ENCODE measurements at places on chromosomes 6 and 20.
A peak's percentile ranks its signal among the peaks of the same experiment; 100 is the strongest.

GRCh38 chr6:153616506-153616905 lies 422.5 kb upstream of the OPRM1 start:
- no peak for DNase-seq

- no peak for DNase-seq
Measured at GRCh38 chr20:44684047-44684967, 30.9 kb upstream of the CCN5 start.

GRCh38 chr6:122548281-122548680 lies 61.9 kb upstream of the PKIB start:
- no peak for DNase-seq

- peak; percentile 95 for DNase-seq
Measured at GRCh38 chr6:166488076-166488685, 98.3 kb downstream of the RAMACL start.

DNA sequence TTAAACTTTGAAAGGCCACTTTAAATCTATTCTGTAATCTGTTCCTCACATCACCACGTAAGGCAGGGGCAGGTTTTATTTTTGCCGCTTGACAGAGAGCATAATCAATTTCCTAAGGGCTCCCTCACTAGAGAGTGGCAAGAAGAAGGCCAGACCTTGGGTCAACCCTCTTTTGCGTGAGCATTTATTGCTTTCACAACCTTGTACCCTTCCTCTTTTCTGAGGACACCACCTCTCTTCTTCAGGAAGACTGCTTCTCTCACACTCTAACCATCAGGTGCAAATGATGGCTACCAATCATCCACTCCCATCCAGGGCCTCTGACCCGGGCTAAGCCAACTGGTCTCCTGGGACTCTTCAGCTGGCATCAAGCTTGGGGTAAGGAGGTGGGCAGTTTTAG lies 25.2 kb upstream of the QKI start:
- no peak for DNase-seq

GRCh38 chr20:19392344-19393130 lies 180.1 kb downstream of the SLC24A3 start:
- no peak for DNase-seq

- DNase-seq: no peak
Measured at GRCh38 chr6:136921381-136921935, 643 bp upstream of the SLC35D3 start.

- DNase-seq: no peak
Measured at GRCh38 chr6:160028487-160029275, 59.8 kb downstream of the IGF2R start.

- no peak for DNase-seq
Measured at GRCh38 chr6:131658287-131658686, 21.2 kb downstream of the ENPP3 start.

DNA sequence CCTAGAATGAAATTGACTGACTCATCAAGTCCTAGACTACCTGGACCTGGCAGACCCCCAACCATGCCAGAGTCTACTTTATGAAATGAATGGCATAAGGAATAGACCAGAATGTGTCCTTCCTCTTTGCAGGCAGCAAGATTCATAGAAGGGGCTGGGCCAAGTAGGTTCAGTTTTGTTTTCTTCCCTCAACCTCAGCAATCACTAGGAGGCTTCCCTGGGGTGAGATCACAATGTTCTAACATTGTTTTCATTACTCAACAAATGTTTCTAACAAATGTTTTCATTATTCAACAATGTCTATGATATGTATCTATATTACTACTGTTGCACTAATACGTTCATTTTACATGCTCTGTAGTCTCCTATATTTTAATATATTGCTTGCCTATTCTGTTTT lies 8.4 kb upstream of the FAM162B start:
- DNase-seq: no peak

- DNase-seq: no peak
Measured at GRCh38 chr6:115544765-115545671, 515.7 kb downstream of the FRK start.

DNA sequence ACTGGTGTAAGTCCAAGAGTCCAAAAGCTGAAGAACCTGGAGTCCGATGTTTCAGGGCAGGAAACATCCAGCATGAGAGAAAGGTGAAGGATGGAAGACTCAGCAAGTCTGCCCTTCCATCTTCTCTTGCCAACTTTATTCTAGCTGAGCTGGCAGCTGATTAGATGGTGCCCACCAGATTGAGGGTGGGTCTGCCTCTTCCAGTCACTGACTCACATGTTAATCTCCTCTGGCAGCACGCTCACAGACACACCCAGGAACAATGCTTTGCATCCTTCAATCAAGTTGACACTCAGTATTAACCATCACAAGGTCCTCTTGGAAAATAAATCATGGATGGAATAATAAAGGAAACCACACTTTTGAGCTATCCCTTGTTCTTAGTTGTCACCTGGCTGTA lies 121.2 kb downstream of the MAP3K7 start:
- no peak for DNase-seq

- DNase-seq: peak; percentile 13
Measured at GRCh38 chr20:21719592-21720214, 14.2 kb downstream of the PAX1 start.

- DNase-seq: no peak
Measured at GRCh38 chr6:84556541-84557335, 207.7 kb downstream of the TBX18 start.

- no peak for DNase-seq
Measured at GRCh38 chr6:150567823-150568383, 31.8 kb upstream of the PLEKHG1 start.

- DNase-seq: no peak
Measured at GRCh38 chr6:91155129-91155785, 568.4 kb upstream of the MAP3K7 start.

GRCh38 chr20:3847429-3847940 lies 851 bp downstream of the MAVS start:
- DNase-seq: no peak

DNA sequence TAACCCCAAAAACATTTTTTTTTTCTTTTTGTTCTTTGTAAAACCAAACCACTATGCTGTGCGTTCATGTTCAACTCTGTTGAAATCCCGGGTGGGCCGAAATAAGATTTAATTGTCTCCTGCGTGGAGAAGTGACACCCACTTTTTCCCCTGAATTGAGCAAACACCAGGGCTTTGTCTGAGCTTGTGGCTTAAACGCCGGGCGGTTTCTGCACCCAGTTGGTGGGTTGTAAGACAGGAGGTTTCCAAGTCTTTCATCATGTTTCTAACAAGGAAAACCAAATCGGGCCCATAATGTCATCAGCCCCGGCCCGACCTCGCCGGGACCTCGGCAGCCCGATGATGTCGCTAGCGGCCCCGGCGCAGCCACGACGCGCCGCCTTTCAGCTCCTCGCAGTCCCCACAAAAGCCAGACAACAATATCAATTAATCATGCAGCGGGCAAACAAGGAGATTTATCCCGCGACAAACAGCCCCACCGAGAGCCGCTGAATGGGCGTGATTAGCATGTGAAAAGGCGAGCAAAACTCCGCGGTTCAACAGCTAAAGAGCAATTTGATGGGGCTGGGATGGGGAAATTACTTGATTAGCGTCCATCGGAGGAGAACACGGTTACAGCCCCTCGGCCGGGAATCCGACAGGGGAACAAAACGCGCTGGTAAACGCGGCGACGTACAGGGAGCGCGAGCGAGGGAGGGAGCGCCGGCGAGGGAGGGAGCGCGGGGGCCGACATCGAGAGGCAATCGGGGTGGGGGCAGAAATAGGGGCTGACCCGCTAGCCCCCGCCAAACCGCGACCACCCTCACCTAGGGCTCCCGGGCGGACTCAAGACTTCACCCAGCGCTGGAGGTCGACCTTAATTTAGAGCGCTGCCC lies 5.3 kb downstream of the LINC00237 start:
- no peak for DNase-seq

GRCh38 chr6:4347877-4348276 lies 212.5 kb upstream of the ECI2 start:
- DNase-seq: no peak

DNA sequence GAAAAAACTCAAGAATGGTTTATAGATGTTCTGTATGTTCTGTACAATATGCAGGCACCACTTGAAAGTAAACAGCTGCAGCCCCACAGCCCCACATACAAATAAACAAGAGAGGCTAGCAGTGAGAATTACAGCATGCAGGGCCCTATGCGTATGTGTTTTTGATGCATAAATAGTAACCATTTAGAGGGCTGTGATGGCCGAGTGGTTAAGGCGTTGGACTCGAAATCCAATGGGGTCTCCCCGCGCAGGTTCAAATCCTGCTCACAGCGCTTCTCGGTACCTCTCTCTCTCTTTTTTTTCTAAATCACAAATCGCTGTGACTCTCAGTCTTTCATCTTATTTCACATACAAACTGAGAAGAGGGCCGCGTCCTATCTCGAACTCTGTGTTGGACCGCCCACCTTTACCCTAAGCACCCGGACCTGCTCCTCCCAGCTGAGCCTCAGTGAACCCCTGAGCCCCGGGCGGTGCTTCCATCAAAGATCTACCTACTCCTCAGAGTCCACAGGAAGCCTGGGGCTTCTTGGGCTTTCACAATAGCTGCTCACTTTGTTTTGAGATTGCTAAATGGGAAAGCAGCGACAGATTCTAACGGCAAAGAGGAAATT lies 37.7 kb upstream of the PRSS16 start:
- no peak for DNase-seq

- no peak for DNase-seq
Measured at GRCh38 chr6:149628875-149629510, 19.5 kb downstream of the KATNA1 start.

DNA sequence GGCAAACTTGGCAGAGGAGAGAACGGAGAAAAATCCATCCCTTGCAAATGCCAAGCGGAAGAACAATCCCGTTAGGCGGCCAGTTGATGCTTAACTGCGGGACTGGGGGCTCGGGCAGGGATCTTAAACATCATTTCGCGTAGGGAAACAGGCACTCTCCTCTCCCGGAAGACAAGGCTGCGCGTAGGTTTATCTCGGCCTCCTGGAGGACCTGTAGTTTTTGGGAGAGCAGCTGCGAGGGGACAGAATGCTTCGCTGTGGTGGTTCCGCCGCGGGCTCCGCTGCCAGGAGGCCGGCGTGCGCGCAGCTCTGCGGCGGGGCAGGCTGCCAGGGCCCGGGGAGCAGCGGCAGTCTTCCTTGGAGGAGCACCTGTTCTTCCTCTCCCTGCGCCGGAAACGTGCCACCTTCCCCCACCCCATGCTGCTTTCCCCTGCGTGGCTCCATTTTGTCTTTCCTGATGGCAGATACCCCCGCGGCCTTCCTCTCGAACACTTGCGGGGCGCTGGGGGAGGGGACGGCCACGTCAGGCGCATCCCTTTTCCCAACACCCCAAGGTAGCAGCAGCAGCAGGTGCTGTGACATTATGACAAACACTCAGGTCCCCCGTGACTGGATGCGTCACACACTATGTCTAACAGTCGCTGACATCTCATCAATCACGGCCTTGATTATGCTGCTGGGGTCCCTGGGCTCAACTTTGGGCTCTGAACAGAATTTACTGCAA lies 230.7 kb upstream of the BTBD3 start:
- no peak for DNase-seq

All from GM12864 (cell line).